Endodermal cell (in vitro differentiated cells): ENCODE measurements at places on chromosomes 3 and 15.

GRCh38 chr3:44803298-44803697, 41.7 kb downstream of the KIF15 start:
- no peak for DNase-seq

GRCh38 chr3:32106929-32107362, 526 bp downstream of the GPD1L start:
- peak; percentile 61 for DNase-seq

DNA sequence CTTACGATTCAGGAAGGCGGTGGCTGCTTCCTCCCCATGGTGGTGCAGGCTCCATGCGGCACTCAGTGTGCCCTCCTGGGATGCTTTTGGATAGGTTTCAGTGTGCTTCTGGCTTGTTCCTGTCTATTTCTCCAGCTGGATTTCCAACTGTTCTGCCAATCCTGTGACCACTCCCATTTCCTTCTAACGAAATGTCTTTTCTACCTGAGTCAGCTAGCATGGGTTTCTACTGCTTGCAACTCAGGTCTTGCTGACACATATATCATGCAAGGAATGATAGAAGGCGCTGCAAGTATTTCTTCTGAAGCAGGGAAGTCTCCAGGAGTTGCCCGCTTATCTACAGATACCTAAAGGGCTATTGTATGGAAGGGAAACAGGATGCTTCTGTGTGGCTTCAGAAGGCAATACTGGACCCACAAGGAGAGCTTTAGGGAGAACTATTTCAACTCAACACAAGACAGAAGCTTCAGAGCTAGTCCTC, 244.4 kb downstream of the OPA1 start:
- peak; percentile 40 for DNase-seq

GRCh38 chr3:4754180-4755086, 224.8 kb upstream of the BHLHE40 start:
- no peak for DNase-seq

GRCh38 chr3:59940718-59941117, 890.9 kb upstream of the CFAP20DC start:
- DNase-seq, result no peak

DNA sequence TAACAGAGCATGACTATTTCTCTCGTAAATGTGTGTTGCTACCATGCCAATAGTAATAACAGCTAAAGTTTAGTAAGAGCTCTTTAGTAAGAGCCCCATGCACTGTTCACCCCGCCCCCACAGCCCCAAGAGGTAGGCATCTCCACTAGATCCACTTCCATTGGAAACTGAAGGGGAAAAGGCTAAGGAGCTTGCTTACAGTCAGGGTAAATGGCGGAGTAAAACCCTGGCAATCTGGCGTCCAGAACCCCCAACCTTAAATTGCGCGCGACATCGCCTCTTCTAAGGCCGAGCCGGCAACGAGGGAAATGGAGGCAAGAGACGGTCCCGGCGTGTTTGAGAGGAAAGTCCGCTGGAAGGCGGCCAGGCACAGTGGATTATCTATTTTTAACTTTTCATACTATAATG, 654 bp upstream of the C3orf38 start:
- no peak for DNase-seq

- DNase-seq, result no peak
Observed at GRCh38 chr15:70502529-70502928, 260.8 kb downstream of the UACA start.

DNA sequence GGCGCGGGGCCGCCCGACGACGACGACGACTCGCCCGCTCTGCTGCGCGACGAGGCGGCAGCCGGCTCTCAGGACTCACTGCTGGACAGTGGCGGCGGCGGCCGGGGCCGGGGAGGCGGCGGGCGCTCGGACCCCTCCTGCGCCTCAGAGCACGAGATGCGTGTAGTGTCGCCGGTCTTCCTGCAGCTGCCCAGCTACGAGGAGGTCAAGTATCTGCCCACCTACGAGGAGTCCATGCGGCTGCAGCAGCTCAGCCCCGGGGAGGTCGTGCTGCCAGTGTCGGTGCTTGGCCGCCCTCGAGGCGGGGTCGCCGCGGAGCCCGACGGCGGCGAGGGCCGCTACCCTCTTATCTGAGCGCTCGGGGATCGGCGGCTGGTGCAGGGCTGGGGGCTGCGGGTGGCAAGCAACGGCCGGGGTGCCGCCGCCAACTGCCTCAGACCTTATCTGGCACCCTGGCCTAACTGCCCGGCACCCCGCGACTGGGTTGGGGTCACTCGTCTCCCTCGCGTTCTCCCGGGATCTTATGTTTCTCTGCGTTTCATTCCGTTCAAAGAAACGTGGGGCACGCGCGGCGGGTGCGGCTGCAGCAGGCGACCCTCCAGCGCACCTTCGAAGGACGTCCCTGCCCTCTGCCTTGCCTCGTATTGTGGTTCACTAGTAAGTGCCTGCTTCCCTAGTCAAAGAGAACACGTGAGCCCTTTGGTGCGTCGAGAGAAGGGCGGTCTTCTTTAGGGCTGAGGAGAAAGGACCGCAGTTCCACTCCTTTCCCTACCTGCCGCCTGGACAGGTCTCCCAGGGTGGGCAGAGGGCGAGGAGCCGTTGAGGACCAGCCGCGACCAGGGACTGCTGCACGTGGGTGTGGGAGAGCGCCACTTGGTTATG, 1.0 kb downstream of the C3orf80 start:
- peak; percentile 82 for DNase-seq

DNA sequence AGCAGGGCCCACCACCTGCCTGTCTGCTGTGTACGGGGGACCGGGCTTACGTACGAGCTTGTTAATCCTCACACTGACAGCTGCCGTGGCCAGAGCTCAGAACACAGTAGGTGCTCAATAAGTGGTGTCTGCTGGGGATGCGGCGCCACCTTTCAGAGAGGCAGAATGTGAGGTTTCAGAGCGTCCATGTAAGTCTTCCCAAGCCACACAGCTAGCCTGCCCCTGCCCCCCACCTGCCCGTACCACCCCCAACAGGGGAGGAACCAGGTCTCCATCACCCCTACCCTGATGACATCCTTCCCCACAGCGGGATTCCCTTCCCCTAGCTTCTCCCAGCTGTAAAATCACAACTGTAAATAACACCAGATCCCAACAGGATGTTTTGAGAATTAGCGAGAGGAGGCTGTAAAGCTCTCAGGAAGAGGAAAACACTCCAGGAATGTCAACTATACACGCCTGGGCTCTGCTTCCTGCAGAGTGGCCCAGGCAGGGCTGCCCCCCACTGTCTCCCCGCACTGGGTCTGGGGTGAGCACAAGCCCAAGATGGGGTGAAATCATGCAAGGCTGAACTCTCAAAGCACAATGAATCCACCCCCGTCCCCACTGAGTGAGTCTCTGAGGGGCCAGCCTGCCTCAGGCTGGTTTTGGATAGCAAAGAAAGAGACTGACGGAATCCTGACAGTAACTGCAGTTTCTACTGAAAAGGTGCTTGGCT, 250.1 kb upstream of the LYSMD4 start:
- peak; percentile 93 for DNase-seq

GRCh38 chr3:195403244-195403643, 39.6 kb downstream of the ACAP2 start:
- no peak for DNase-seq

GRCh38 chr3:82085356-82085755, 323.9 kb upstream of the GBE1 start:
- no peak for DNase-seq

DNA sequence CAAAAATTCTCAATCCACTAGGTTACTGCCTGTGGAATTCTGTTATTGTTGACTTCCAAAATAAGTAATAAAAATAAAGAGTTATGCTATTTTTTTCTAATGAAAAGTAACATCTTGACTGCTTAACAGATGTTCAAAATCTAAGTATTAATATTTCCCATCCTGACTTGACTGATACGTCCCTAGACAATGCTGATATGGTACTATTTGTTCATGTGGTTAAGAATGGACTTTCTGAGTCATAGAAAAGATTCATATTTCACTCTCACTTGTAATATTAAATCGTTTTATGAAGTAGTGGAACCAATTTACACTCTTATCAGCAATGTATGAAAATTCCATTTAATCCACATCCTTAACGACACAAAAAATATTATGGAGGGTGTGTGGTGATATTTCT, 104.8 kb upstream of the PLSCR5 start:
- no peak for DNase-seq

DNA sequence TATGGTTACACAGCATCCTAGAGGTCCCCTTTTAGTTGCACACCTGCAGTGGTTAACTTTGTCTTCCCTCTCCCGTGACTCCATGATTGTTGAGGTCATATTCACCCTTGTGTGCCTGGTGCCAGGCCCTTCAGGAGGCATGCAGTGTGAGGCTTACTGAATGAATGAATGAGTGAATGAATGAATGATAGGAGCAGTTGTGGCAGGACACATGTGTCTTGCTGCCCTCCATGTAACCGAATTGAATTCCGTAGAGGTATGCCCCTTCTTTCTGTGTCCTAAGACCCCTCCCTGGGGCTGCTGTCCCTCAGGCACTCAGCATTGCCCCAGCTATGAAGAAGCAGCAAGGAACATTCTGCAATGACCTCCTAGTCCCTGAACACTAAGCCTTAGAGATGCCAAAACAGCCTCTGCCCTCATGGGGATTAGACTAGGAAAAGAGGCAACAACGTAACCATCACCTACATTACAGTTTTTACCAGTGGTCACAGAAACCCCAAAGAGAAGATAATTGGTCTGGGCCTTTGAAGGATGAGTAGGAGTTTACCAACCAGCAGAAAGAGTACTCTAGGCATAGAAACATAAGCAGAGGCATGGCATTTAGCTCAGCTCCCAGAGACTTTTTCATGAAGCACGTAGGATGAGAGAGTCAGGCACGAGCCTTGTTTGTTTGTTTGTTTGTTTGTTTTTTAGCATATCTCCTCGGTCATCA, 22.5 kb upstream of the CPNE9 start:
- no peak for DNase-seq

- DNase-seq, result no peak
Observed at GRCh38 chr3:164526250-164526649, 552.0 kb downstream of the SI start.

GRCh38 chr15:74500401-74500800, 39.4 kb upstream of the UBL7 start:
- DNase-seq, result peak; percentile 47

GRCh38 chr3:53941950-53942349, 50.3 kb upstream of the SELENOK start:
- no peak for DNase-seq

- DNase-seq, result no peak
Observed at GRCh38 chr3:31253782-31254181, 278.9 kb upstream of the STT3B start.

- no peak for DNase-seq
Observed at GRCh38 chr3:45535665-45536064, 58.9 kb upstream of the LIMD1 start.

DNA sequence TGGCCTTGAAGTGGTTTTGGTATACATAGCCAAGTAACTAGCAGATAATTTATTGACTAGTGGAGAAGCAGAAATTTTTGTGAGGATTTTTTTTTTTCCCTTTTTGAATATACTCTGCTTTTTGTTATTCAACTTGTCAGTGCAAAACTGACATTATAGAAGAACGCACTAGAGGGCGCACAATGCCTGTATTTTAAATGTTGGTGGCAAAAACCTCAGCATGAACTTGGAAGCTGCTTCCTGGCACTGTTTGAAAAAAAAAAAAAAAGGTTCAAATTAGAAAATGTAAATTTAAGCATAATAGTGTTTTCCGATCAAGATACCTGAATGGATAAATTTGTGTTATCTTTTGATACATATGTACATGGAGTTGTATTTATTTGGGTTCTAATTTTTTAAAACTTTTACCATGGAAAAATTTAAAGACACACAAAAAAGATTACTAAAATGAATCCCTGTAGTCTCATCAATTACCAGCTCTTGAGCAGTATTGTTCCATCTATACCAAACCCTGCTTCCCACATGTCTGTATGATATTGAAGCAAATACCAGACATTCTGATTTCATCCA, 56.0 kb downstream of the SLC25A26 start:
- peak; percentile 84 for DNase-seq

DNA sequence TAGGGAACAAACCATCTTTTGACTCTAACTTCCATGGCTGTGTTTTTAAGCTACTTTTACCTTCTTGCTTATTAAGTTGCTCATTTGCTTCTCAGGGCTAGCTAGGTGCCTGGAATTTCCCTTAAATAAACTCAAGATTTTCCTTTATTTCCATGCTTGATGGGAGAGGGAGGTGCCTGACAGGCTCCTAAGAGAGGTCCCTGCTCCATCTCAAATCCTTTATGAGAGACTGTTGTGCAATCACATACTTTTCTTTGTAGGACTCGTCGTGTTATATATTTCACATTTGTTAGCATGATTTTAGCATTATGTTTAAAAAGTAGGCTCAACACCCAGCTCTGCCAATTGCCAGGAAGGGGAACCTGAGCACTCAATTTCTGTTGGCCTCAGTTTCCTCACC, 95.7 kb downstream of the SAMMSON start:
- DNase-seq, result no peak

DNA sequence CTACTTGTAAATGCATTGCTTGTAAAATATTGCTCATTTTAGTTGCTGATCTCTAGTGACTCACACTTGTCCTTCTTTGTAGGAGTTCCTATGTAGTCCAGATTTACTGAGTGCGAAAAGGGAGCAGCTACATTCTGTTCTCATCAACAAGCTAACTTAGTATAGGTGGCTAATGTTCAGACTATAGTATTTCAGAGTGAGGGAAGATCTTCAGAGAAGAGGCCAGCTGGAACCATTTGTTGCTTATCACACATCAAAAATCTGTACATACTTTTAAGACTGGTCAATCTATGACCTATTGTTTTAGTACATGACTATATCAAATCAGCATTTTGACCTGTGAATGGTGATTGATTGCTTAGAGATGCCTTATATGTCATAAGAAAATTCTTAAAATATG, 71.3 kb upstream of the THSD4 start:
- DNase-seq, result no peak

- peak; percentile 9 for DNase-seq
Observed at GRCh38 chr15:60821462-60822061, 342.6 kb upstream of the ICE2 start.

- no peak for DNase-seq
Observed at GRCh38 chr3:156253150-156253549, 132.8 kb downstream of the KCNAB1 start.

DNA sequence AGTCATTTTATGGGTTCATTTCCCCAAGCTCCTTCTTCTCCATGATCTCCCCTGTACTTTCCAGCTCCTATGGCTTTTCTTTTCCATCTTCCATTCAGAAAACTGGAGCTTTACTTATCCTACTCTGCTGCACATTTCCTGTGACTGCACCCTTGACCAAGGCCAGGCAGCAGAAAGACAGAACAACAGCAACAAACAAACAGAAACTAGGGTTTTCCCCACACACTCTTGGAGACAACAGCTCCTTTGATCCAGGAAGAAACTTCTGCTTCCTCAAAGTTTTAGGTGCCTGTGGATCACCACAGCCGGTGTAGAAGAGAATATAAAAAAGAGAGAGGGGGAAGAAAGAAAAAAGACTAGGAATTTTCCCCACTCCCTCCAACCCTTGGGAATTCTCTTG, 342.3 kb upstream of the CFAP20DC start:
- DNase-seq, result no peak
